ENCODE measurements at places on chromosomes 3 and 15.
A peak's percentile ranks its signal among the peaks of the same experiment; 100 is the strongest.

- DNase-seq, result no peak
Observed at GRCh38 chr3:187619461-187619860, 50.7 kb downstream of the SST start.

GRCh38 chr3:100099621-100100020, 14.7 kb downstream of the FILIP1L start:
- DNase-seq, result no peak

- DNase-seq, result no peak
Observed at GRCh38 chr3:111861391-111861790, 2.3 kb downstream of the PHLDB2 start.

GRCh38 chr3:47370887-47371697, 9.7 kb upstream of the PTPN23 start:
- peak; percentile 43 for DNase-seq
